EH (cell line): ENCODE measurements at places on chromosomes 13 and 19.
A peak's percentile ranks its signal among the peaks of the same experiment; 100 is the strongest.

GRCh38 chr13:103772576-103772975 is 706.4 kb upstream of the SLC10A2 start:
- DNase-seq, result no peak

DNA sequence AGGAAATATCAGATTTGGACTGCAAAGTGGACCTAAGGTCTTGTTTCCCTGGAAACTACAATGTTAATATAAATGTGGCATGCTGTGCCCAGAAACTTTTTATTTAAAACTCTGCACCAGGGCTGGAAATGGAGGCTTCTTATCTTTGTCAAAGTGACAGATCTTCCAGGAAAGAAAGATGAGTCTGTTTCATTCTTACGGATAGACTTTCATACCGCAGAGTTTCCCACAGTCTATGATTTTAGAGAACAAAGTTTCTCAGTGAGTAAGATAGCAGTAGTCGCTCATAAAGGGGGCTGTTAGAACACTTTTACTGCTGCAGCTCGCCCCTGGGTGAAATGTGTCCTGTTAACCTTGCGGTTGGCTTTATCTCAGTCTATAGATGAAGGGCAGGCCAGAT is 6.7 kb downstream of the CLEC11A start:
- no peak for DNase-seq

GRCh38 chr19:17687857-17688784 is at the start of gene UNC13A:
UNC13A (minus strand) TSS chr19:17688354; CDS start chr19:17688199, 155 bp downstream.
- DNase-seq, result peak; percentile 56

GRCh38 chr13:45954836-45955800 is 97.4 kb downstream of the ZC3H13 start:
- DNase-seq, result no peak

DNA sequence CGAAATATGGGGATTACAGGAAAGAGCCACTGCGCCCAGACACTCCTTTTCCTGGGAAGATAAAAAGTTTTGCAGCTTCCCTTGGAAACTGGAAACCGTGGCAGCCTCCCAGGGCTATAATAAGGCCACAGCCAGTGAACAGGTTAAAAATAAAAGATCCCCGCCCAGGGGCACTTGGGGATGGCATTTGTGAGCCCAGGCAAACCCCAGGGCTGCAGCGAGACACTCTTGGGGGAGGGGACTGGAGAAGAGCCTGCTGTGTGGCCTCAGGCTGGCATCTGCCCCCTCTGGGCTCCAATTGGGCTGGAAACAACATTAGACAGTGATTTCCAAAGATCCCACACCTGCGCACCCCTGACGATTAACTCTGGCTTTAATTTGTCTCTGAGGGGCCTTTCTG is 11.2 kb downstream of the FEM1A start:
- no peak for DNase-seq

DNA sequence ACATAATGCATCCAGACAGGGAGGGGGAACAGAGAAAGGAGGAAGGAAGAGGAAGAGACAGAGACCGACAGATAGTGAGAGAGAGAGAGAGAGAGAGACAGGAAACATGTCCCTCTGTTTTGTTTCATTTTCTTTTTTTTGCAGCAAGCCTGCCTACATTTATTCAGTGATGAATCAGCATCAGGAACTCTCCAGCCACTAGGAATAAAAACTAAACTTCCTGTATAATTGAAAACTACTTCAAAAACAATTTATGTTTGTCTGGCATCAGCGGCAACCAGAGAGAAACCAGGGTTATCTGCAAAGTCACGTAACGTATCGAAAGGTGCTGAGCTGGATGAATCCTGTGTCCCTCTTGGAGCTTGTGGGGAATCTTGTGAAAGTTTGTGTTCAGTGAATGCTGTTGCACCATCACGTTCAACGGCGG is 148.6 kb upstream of the SOX21 start:
- DNase-seq, result peak; percentile 53

GRCh38 chr19:11223200-11223599 is 16.2 kb upstream of the ANGPTL8 start:
- no peak for DNase-seq

DNA sequence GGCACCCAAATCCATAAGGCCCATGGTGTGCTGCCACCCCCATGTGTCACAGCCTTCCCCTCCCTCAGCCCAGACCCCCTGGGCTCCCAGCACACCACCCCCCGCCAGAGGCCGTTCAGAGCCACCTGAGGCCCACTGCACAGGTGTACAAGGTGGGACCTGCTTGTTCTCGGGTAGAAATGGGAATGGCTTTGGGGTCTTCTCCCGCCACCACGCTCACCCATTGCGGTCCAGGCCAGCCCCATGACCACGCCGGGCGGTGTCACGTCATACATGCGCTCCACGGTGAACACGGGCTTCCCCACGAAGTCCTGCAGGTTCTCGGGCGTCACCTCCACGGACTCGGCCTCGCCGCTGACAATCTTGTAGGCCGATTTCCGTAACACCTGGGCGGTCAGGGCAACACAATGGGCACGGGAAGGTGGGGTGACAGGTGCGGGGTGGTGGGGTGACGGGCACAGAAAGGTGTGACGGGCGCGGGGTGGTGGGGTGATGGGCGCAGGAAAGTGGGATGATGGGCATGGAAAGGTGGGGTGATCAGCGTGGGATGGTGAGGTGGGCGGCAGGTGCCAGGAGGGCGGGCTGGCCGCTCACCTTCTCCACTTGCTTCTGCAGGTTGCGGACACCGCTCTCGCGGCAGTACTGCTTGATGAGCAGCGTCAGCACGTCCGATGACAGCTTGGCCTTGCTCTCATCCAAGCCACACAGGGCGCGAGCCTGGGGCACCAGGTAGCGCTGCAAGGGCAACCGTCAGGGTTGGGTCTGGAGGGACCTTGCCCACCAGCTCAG is 4.3 kb downstream of the RPL36 start:
- DNase-seq, result no peak

- no peak for DNase-seq
Observed at GRCh38 chr19:40571005-40571318, 5.7 kb upstream of the SHKBP1 start.

GRCh38 chr19:4362831-4363545 is 19.6 kb downstream of the MPND start:
- no peak for DNase-seq

DNA sequence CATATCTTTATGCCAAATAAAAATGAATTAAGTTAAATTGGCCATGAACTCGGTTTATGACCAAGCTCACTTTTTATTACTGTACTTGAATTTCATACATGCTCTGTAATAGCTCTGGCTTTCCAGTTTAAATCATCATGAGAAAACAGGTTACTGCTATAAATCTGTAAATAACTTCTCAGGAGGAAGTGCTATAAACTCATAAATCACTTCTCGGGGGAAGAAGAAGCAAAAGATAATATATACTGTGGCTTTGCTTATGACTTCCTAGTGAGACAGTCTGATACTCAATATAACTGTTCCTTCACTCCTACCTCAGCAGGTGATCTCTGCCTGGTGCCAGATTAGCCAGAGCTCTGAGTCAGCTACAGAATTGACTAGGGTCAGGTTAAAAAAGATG is 12.5 kb downstream of the SUPT20H start:
- no peak for DNase-seq

DNA sequence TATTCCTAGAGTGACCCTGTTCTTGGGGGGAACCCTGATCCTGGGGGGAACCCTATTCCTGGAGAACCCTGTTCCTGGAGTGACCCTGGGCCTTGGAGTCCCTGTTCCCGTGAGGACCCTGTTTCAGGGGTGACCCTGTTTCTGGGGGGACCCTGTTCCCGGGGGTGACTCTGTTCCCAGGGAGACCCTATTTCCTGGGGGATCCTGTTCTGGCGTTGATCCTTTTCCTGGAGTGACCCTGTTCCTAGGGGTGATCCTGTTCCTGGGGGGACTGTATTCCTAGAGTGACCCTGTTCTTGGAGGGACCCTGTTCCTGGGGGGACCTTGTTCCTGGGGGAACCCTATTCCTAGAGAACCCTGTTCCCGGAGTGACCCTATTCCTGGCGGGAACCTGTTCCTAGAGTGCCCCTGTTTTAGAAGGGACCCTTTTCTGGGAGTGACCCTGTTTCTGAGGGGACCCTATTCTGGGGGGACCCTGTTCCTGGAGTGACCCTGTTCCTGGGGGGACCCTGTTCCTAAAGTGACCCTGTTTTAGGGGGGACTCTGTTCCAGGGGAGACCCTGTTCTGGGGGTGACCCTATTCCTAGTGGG is 15.0 kb downstream of the GNA15 start:
- no peak for DNase-seq

- peak; percentile 71 for DNase-seq
Observed at GRCh38 chr19:52648336-52649016, 10.3 kb upstream of the ZNF83 start.

- no peak for DNase-seq
Observed at GRCh38 chr19:54461613-54462012, 2.0 kb downstream of the LENG9 start.

DNA sequence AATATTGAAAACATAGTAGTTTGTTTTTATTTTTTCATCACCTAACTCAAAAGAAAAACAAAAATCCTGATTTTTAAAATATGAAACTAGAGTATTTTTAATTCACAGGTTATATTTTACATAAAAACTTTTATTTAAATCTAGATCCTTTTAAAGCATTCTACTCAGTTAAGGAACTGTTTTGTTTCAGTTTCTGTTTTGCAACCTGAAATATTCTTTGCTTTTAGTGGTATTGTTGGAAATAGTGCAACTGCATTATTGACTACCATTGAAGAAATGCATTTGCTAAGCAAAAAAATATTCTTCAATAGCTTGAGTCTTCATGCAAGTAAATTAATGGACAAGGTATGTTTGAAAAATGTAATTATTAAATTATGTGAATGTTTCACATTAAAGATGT is 43.8 kb downstream of the COG6 start:
- DNase-seq, result no peak

- peak; percentile 96 for DNase-seq
Observed at GRCh38 chr13:49098198-49098597, 121.9 kb upstream of the MLNR start.

DNA sequence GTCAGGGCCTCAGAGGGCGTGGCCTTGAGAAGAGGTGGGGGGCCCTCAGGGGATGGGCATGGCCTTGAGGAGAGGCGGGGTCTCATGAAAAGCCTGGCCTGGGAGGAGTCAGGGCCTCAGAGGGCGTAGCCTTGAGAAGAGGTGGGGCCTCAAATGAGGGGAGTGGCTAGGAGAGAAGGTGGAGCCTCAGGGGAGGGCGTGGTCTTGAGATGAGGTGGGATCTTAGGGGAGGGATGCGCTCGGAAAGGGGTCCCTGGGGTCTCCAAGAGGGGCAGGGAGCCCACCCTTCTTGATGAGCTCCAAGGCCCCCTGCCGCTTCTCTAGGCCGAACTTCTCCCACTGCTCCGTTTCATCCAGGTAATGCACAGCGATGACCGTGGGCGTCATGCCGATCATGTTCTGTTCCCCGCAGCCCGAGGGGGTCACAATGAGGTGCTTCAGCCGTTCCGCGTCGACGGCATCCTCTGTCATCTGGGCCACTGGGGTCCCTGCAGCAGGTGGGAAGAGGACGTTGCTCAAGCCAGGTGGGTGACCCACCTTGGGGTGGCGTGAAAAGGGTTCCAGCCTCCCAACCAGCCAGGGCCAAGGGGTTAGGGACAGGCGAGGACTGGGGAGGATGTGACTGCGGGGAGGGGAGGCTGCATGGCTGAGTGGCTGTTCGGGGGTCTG is 24.3 kb upstream of the TNFSF14 start:
- DNase-seq, result no peak

DNA sequence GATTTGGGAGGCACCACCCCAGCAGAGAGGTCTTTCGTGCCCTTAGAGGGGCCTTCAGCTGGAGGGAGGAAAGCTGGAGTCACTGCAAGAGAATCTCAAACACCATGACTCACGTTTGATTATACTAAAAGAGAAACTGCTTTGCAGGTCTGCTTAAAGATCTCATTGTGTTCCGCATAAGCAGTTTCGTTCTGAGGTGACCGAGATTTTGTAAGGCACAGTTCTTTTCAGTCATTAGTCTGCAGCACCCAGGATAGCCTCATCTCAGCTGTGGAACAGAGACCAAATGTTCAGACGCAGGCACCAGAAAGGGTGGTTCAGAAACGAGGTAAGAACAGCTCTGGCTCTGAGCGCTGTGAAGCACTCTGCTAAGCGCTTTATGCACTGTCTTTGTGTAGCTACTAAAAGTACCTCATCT is 71.2 kb upstream of the GTF3A start:
- peak; percentile 47 for DNase-seq

DNA sequence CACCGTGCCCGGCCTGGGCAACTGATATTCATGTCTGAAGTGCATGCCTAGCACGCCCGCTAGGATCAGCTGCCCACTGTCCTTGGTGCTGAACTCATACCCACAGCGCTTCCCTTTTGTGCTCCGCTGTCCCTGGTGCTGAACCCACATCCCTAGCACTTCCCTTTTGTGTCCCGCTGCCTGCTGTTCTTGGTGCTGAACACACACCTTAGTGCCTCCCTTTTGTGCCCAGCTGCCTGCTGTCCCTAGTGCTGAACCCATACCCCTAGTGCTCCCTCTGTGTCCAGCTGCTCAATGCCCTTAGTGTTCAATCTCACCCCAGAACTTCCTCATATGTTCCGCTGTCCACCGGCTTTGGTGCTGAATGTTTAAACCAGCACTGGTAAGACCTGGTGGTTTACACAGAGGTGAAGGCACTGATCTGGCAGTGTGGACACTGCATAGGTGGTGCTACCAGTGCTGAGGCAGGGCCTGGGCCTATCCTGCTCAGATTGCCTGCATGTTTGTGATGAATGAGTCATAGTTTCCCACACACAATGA is 26.3 kb upstream of the SIGLEC11 start:
- DNase-seq, result peak; percentile 90

- no peak for DNase-seq
Observed at GRCh38 chr13:25181597-25181996, 9.5 kb upstream of the AMER2 start.

- DNase-seq, result no peak
Observed at GRCh38 chr13:27192973-27193372, 21.4 kb upstream of the USP12 start.

DNA sequence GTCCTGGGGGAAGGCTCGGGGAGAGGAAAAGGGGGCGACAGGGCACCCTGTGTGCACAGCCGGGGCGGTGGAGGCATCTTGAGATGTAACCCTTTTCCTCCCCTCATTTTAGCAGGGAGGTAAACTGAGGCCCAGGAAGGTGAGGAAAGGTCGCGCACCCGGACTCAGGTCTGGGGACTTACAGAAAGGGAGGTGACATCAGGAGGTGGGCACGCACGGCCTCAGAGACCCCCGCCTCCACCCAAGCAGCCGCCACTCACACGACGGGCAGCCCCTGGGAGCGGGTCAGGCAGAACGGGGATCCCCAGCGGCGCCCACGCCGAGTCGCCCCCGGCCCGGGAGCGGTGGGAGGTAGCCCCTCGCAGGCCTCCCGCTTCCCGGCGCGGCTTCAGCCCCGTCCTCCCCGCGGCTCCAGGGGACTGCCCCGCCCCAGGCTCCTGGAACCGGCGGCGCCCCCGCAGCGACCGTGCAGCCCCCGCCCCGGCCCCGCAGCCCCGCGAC is 477 bp downstream of the PIP5K1C start:
- no peak for DNase-seq
